Globus pallidus (tissue), 1 donor: ENCODE measurements at places on chromosomes 5 and 9.

DNA sequence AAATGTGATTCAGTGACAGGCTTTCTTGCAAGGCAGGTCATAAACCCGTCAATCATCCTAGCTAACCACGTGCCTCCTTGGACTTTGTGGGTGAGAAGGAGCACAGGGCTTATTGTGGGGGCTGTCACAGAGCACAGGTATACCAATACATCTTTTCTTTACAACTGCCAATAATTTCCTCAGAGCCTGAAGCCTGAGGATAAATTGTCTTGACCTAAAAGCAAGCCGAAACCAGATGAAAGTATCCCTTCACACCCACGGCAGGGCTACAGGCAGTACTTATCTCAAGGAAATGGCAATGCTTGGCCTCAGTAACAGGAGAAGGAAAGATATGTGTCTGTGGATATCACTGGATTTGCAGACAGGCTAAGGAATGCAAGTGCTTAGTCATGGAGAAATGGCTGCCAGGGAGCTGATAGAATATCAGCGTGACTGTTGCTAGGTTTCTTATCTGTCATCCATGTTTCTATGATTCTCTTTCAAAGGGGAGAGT, 90.3 kb upstream of the ZNF366 start:
- DNase-seq, result no peak

GRCh38 chr5:178438796-178439195, 151.4 kb downstream of the COL23A1 start:
- no peak for DNase-seq

DNA sequence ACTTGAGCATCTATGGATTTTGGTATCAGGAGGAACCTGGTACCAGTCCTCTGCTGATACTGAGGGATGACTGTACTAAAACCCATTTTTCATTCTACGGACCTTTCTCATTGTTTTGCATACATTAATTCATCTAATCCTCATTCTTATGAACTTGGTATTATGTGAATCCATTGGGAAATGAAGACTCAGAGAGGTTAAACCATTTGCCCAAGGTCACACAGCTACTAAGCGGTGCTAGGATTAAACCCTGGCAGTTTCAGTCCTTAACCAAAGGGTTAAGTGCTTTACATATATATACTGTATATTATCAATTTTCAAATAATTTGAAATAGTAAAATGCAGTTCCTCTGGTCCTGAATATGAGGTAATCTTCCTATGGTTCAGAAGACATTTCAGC, 3.8 kb downstream of the CAMLG start:
- DNase-seq, result no peak

DNA sequence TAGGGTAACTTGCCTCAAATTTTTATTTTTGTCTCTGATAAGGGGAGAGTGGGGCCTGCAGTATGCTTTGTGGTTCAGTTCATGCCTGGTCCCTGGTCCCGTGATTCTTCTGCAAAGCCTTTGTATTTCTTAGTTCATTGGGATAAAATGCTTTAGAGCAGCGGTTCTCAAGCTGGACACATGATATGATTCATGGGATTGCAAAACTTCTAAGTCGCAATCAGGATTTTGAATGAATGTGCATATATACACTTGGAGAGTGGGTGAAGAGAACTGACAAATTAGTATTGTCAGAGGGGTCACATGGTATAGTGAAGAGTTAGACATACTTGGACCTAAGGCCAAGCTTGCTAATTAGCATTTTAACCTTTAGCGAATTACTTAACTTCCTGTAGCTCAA, 265.4 kb upstream of the KLF9 start:
- no peak for DNase-seq

- DNase-seq, result no peak
Measured at GRCh38 chr5:10634050-10634449, 70.2 kb downstream of the ANKRD33B start.

GRCh38 chr5:33933723-33934169, 2.4 kb upstream of the RXFP3 start:
- DNase-seq, result no peak

GRCh38 chr5:1345876-1346626, 1.2 kb upstream of the CLPTM1L start:
- no peak for DNase-seq

DNA sequence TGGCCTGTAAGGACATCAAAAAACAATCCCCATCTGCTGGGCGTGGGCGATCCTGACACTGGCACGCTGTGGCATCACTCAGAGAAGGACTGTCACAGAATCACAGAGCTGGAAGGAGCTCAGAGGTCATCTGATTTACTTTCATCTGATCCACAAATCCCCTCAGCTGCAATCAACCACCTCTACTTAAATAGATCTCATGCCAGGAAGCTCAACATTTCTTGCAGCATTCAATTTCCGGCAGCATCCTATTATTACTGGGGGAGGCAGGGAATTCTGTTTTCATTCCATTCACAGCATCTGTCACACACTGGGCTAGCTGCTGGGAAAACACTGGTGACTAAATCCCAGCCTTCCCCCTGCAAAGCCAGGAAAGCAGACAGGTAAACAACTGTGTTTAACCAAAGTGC, 38.3 kb downstream of the RETREG1 start:
- peak; percentile 84 for DNase-seq

DNA sequence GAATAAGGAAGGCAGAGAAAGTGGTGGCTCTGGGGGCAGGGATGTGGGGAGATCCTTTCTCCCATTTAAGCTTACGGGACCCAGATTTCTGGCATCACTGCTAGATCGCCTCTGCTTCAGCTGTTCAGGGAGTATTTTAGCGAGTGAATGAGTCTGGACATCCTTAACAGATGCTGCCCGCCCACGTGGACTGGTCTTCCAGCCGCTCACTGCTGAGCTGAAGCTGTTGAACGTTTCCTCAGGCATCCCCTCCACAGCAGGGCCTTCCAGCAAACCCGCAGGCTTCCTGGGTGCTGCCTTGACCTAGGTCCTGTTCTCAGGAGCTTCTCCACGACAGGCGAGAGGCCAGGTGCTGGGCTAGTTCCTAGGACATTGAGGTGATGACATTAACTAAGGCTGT, 144.4 kb upstream of the EFNA5 start:
- DNase-seq, result no peak

DNA sequence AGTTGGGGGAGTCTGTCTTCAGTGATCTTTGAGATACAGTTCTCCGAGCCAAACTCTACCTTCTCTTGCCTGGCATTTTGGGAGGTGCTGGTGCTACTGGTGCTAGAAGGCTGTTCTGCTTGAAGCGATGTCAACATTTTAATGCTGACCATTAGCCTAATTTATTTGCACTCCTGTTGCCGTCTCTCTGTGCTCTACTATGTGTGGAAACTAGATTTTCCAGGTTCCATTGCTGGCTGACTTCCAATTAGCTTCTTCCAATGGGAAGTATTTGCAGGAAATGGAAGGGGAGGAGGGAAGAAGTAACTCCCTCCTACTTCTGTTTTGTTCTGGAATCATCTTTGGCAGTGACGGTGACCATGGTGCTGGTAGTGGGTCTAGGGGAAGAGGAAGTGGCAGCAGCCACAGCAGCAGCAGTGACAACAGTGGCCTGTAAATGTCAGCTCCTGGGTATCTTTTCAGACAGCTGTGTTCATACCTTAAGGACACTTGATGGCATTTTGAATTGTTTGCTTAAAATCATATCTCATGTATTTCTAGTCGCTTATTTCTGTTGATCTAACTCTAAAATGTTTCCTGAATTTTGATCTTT, 7.9 kb downstream of the TXNDC8 start:
- no peak for DNase-seq

DNA sequence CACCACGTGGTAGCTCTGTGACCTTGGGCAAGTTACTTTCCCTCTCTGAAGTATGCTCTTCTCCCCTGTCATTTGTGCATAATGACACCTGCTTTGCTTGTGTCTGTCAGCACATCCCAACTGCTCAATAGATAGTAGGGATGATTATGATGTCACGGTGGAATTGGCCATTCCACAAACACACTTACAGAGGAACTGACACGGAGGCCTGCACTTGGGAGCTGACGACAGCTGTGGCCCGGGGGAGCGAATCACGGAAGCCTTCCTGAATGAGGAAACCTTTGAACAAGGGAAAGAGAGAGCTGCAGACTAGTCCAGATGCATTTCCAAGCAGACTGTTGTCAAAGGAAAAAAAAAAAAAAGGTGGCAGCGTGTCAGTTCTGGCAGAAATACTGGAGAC, 21.0 kb downstream of the TLX3 start:
- no peak for DNase-seq

- DNase-seq, result no peak
Measured at GRCh38 chr5:173396311-173396993, 68.2 kb upstream of the STC2 start.

DNA sequence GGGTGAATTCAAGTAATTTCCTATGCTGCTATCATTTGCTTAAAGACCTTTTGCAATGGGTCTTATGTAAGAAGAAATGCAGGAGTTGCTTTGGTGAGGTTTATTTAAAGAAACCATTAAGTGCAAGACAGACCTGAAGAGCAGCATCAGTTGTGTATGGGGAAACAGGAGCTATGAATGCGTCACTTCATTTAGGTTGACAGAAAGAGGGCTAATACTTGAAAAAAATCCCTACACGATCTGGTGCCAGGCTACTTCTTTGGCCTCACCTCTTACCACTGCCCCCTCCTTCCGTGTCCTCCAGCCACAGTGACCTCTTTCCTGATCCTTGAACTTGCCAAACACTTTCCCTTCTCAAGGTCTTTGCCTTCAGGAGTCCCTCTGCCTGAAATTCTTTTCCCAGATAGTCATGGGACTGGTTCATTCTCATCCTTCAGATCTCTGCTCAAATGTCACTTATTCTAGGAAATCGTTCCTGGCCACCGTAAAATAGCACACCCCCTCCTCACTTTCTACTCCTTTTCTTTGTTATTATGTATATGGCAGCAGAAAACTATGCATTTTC, 1.4 kb upstream of the JAK2 start:
- DNase-seq, result no peak

GRCh38 chr5:150254774-150255173, 34.8 kb downstream of the CAMK2A start:
- DNase-seq, result no peak

GRCh38 chr9:36250079-36250478, 8.2 kb downstream of the GNE start:
- no peak for DNase-seq

- DNase-seq, result no peak
Measured at GRCh38 chr9:132023419-132024180, 56.1 kb downstream of the MED27 start.
